WTC11 (cell line): ENCODE measurements at places on chromosomes 16 and 17. TPM values are rescaled to one million over a fixed set of nuclear protein-coding genes. Genes with fewer than 3 reads are reported as not detected.

The MAP2K3 gene
- 33.7 to 39.7 TPM (median 35.3 TPM) in 3 replicates for total RNA-seq

The GAS2L2 gene
- total RNA-seq: 0.07 to 0.30 TPM (median 0.15 TPM) in 3 replicates

The FOXF1 gene
- 0.09 to 0.14 TPM in 2 of 3 replicates, not detected in the other for total RNA-seq

The SYT17 gene
- 5.5 to 6.8 TPM (median 6.3 TPM) in 3 replicates for total RNA-seq

The KRT17 gene
- 0.53 to 1.5 TPM (median 0.92 TPM) in 3 replicates for total RNA-seq

- peak; percentile 57 for DNase-seq
Observed at GRCh38 chr16:398561-399339, 1.8 kb downstream of the NME4 start.

DNA sequence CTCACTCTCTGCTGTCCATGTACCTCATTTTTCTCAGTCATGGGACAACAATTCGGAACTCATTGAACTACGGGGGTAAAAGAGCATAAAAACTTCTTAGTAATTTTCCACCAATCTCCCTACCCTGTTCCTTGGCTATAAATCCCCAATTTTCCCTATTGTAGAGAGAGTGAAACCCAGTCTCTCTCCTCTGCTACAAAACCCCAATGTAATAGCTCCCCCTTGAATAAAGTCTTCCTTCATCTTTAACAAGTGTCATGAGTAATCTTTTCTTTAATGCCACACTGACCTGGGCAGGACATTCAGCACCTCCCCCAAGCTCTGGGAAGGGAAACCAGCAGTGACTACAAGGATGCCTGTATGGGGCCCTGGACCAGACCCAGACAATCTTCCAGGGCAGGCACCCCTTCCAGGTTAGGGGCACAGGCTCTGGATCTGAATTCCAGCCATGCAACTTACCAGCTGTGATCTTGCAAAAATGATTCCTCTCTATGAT, 10.2 kb upstream of the EIF1 start:
- DNase-seq: no peak

- DNase-seq: peak; percentile 74
Observed at GRCh38 chr17:37490022-37490587, 414 bp downstream of the DUSP14 start.

DNA sequence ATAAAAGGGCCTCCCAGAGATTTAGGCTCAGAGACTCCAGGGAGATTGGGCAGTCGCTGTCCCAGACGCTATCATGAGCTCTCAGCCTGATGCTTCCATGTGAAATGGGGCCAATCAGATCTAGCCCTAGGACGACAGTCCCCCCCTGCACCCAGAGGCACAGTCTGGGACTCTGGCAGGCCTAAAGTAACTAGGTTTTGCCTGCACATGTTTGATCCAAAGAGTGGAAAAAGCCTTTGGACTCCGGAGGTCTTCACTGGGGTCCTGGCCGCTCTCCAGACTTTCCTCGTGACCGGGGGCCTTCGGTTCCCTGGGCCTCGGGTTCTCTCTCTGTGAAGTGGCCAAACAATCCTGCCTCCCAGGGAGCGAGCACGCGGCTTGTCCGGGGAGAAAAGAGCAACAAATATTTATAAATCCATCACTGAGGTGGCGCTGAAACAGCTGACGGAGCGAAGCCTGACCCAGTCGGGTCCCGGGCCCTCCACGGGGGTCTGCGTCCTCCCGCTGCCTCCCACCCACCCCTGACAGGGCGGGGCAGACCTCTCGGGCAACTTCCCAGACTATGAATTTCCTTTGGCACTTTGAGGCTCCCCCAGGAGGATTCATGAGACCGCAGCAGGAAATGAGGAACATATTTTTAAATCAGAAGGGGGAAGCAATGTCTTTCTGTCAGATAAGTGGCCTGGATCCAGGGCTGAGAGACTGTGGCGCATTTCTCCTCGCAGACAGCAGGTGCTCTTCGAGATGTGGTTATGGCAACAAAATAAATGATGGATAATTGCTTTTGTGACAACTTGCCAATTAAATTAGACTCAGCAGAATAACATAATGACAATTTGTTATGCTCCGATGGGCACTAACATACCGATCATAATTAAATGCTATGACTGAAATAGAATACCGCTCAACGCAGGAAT, 38.9 kb downstream of the MRPS23 start:
- DNase-seq: no peak

DNA sequence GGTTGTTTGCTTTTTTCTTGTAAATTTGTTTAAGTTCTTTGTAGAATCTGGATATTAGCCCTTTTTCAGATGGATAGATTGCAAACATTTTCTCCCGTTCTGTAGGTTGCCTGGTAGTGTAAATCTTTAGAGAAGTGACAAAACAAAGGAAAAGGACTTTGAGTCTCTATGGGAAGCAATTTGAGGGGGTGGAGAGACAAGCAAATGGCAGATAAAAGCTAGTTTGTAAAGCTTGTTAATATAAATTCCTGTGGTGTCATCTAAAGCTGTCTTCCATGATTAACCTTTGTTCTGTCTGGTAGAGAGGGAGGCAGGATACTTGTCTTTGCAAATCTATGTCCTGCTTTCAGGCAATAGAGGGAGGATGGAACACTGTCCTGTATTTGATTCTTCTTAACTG, 40.6 kb upstream of the CACNG4 start:
- no peak for DNase-seq

GRCh38 chr17:40470932-40471828, 27.9 kb downstream of the IGFBP4 start:
- DNase-seq: no peak

DNA sequence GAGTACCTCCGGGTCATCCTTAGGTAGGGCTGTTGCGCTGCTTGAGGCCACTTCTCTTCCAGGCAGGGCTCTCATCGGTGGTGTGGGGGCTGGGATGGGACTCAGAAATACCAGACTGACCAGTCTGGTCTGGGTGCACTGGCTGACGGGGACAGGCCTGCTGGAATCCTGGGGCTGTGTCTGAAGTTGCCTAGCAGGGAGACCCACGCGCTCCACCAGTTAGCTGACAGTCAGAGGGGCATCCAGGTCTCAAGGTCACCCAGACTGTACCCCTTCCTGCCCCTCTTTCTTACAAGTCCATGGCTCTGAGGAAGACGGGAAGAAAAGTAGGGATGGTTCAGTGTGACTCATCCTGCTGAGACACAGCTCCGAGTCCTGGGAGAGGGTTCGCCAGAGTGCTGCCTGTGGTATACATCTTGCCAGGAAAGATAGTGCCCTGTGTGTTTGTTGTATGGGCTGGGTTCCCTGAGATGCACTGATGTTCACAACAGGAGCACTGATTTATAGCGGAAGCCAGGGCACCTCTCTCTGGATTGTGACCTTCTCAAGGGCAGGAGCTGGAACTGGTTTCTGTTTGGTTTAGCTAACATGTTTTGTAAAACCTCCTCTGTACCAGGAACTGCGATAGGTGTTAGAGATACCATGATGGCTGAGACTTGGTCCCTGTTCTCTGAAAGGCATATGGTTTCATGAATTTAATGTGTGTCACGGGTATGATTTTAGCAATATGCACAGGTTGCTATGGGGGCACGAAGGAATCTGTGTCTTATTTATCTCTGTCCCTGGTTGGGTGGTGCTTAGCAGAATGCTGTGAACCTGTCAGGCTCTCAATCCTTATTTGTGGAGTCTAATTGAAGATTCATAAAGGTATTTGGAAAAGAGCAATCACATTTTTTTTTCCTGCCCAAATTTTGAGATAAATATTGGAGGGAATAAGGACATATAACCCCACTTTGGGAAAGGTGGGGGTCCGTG, 97.5 kb downstream of the OR1D5 start:
- DNase-seq: no peak

DNA sequence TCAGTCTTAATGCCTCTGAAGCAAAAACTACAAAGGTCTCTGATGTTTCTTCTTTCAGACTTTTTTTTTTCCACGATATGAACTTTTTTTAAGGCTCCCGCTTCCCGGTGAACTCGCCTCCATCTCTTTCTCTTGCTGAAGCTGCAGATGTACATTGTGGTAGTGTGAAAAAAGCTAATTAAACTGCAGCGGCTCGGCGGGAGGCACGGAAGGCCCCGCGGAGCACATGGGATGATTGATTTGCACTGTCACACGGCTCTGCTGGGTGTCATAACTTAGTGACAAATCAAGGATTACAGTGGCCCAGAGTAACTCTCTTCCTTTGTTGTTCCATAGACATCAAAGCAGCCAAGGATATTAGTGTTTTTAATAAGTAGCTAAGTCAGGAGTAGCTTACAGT, 196.3 kb downstream of the AXIN2 start:
- no peak for DNase-seq

GRCh38 chr16:8936421-8936820, 27.3 kb downstream of the USP7 start:
- peak; percentile 76 for DNase-seq

DNA sequence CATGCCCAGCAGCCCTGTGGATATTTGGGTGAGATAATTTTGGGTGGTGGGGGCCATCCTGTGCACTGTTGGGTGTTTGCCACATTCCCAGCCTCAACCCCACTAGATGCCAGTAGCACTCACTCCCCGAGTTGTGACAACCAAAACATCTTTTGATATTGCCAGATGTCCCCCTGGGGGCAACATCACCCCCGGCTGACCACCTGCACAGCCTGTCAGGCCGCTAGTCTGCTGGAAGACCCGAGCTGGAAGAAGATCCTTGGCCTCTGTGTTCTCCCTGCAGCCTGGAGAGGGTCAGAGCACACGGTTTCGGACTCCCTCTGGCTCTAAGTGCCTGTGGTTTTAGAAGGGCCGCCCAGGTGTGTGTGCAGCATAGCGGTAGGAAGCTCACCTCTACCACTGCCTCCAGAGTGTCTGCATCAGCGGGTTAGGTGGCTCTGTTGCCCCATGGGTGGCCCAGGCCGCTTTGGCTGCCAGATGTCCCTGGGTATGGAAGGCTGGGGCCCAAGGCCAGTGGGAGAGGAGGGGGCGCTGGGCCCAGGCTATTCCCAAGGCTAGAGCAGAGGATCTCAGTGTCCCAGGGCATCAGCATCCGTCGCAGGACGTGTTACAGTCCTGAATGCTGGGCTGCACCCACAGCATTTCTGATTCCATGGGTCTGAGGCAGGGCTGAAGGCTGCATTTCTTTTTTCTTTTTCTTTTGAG, 195.8 kb upstream of the GSE1 start:
- no peak for DNase-seq

DNA sequence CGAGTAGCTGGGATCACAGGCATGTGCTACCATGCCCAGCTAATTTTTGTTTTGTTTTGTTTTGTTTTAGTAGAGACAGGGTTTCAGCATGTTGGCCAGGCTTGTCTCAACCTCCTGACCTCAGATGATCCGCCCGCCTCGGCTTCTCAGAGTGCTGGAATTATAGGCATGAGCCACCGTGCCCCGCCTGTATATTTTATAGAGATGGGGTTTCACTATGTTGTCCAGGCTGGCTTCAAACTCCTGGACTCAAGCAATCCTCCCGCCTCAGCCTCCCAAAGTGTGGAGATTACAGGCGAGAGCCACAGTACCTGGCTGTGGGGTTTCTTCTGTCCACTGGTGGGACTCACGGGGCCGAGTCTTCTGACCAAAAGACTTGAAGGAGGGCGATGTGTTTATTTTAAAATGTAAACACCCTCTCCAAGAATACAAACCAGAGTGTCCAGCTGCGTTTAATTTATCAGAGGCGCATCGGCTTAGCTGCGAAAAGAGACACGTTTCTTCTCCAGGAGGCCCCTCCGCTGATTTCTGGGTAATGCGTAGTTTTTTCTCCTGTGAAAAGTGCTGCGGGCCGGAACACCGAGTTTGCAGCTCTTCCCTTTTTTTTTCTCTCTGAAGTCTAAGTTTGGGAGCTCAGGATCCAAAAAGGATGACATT, 86.9 kb upstream of the CIBAR2 start:
- no peak for DNase-seq

DNA sequence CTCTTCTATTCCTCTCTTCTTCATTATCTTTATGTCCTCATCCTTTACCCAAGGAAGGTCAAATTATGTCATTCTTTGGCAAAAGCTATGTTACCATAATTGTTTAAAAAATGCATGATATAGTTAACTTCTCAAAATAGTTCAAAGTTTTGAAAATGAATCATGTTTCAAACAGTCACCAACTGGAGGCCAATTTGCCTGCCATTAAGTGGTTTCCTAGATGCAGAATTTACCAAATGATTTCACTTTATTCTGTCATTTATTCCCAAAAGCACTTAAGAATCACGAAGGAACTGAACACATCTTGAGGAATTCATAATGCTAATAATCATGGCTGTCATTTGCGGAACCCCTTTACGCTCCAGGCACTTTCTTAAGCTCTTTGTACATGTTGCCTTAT, 190.9 kb upstream of the CDH11 start:
- no peak for DNase-seq

GRCh38 chr17:29659155-29659554, 36.4 kb upstream of the CORO6 start:
- DNase-seq: no peak

DNA sequence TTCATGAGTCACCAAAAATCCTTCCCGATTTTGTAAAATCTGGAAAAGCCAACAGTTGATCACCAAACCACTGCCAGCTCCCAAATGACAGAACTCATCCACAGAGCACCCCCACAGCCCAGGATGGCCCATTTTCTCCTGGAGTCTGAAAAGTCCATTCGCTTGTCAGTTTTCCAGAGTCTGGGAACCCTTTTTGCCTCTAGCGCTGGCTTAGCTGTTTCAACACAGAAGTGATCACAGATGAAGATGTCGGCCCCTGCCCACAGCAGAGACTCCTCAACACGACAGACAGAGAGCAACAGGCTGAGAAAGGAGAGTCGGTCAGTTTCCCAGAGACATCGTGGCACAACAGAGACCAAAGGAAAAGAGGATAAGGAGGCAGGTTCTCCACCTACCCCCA, 66.4 kb downstream of the NXN start:
- DNase-seq: no peak

GRCh38 chr16:80619824-80620223, 79.0 kb downstream of the DYNLRB2 start:
- DNase-seq: no peak

GRCh38 chr17:64736804-64737492, 74.8 kb upstream of the SMURF2 start:
- DNase-seq: peak; percentile 56

- no peak for DNase-seq
Observed at GRCh38 chr17:81018044-81018802, 16.7 kb upstream of the BAIAP2 start.

DNA sequence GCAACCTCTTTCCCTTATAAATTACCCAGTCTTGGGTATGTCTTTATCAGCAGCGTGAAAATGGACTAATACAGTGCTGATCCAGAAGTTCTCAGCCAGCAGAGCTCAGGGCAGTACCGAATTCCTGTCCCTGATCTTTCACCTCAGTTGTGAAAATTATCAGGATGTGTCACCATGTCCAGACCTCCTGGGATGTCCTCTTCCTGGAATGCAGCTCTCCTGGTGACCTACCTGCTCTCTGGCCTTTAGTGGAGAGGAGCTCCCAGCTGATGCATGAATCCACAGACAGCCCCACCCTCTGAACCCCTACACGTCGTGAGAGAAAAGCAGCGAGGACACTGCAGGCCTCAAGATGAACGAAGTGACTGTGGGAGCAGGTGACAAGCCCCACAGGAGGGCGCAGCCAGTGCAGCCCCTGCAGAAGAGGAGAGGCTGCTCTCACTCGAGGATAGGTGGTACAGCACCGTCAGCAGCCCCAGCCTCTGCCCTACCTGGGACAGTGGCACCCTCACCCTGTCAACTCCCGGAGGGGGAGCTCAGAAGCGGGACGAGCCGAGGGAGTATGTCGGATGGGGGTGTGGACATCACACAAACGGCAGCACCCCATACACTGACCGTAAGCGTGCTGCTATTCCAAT, 22.0 kb upstream of the C16orf95 start:
- DNase-seq: no peak

GRCh38 chr17:75059369-75060345, 12.6 kb downstream of the KCTD2 start:
- no peak for DNase-seq
